Activated CD8-positive, alpha-beta T cell treated with anti-CD3 and anti-CD28 coated beads for 36 hours (primary cell): ENCODE measurements at places on chromosomes 16 and 17. TPM values are rescaled to one million over a fixed set of nuclear protein-coding genes. Genes with fewer than 3 reads are reported as not detected.

The GLOD4 gene
- total RNA-seq, result 55.2 TPM

GRCh38 chr16:19228052-19228451 is 57.5 kb upstream of the CLEC19A start:
- no peak for DNase-seq

- peak; percentile 27 for DNase-seq
Measured at GRCh38 chr16:22353191-22353919, 21.1 kb downstream of the CDR2 start.

- peak; percentile 81 for DNase-seq
Measured at GRCh38 chr17:2195729-2196128, 107.9 kb downstream of the SMG6 start.

DNA sequence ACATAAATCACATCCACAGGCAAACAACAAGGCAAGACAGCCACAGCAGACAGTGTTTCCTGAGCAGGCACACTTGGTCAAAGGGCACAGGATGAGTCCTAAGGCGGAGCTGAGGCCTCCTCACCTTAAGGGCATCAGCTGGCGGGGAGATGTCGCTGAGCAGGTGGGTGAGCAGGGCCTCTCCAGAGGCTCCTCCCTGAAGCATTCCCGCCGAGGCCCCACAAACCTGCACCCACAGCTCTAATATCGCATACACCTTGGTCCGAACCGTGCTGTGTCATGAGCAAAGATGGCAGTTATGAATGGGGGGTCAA is 29.3 kb downstream of the PELP1 start:
- DNase-seq, result no peak

GRCh38 chr16:80442779-80443178 is 98.0 kb upstream of the DYNLRB2 start:
- no peak for DNase-seq

The SMIM22 gene
- total RNA-seq, result not detected

DNA sequence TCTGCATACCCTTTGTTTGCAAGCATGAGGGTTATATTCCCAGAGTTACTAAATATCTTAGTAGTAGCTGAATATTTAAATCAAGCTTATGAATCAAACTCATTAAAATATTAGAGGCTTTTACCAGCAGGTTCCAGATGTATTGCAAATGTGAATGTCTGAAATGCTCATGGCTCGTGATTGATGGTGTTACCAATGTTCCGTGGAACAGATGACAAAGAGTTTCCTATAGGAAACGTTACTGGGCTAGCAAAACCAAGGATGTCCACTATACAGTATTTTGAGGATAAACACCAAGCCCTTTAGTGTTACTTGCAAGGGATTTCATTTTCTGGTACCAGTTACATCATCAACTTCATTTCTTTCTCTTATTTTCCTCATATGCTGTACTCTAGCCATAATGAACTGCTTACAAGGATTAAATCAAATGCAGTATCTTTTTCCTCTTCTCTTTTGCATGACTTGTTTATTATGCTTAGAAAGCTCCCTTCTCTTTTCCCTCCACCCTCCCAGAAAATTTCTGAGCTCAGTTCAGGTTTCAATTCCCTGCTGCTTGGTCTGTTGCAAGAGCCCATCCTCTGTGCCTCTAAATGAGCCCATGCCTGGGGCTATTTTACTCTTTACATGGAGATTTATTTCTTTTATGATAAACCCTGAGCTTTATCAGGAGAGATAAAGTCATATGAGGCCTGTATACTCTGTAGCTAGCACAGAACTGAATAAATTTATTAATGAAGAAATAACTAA is 1537.1 kb upstream of the GOT2 start:
- DNase-seq, result no peak

DNA sequence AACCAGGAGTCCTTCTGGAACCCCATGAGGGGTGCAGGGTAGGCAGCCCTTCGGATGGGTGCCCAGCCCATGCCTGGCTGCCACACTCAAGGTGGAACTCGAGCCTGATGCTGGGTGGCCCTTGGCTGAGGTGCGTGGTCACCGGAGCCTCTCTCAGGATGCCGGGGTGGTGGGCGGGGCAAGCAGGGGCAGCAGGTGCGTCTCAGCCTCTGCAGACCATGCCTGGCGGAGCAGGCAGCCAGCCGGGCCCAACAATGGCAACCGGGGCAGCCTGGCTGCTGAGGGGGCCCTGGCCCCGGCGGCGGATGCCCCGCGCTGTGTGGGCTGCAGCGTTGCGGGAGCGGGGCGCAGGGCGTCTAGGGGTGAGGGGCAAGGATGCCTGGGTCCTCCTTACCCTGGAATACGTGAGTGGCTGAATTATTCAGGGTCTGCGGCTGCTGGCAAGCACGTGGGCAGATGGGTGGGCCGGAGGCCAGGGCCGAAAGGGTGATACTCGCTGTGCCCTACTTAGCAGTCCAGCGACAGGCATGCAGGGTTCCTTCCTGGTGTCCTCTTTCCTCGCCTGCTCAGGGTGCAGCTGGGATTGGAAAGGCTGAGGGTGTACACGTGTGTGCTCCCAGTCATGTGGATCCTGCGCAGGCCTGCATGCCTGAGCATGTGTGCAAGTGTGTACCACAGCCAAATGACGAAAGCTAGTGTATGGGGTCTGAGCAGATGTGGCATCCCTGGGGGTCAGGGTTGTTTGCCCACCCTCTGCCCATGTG is 14.6 kb downstream of the MYO15A start:
- no peak for DNase-seq

- peak; percentile 61 for DNase-seq
Measured at GRCh38 chr17:35432176-35433074, at the start of gene SLFN12. SLFN12 (minus strand) TSS chr17:35432500; CDS start chr17:35423028, 9,472 bp downstream.

The PNMT gene
- total RNA-seq, result not detected

The KCNH6 gene
- total RNA-seq, result not detected

GRCh38 chr17:79544142-79544914 is 66.5 kb downstream of the RBFOX3 start:
- no peak for DNase-seq

GRCh38 chr17:59287452-59287851 is 44.0 kb upstream of the YPEL2 start:
- DNase-seq, result no peak

GRCh38 chr16:49837688-49838410 is 18.1 kb downstream of the ZNF423 start:
- no peak for DNase-seq

The C17orf100 gene
- total RNA-seq, result 1.1 TPM
